ENCODE measurements at places on chromosomes 1 and 21.
A peak's percentile ranks its signal among the peaks of the same experiment; 100 is the strongest.

- H3K4me1 ChIP-seq, result no peaks in the 10 kb centered on the region
- no peak overlapping the region for H3K27ac ChIP-seq
- peaks cover 9% of the 10 kb centered on the region for H3K27me3 ChIP-seq
- DNase-seq, result no peak
- no peak overlapping the region for H3K4me3 ChIP-seq
These were observed 2.9 kb downstream of the TRIM63 start for GRCh38 chr1:26064553-26064952.

- no peaks in the 10 kb centered on the region for H3K36me3 ChIP-seq
- no peaks in the 10 kb centered on the region for H3K27me3 ChIP-seq
- DNase-seq, result no peak
- no peak overlapping the region for H3K4me3 ChIP-seq
These were observed 141.4 kb downstream of the RUNX1 start for GRCh38 chr21:34907461-34908418.

GRCh38 chr1:176141449-176141848, 65.6 kb downstream of the COP1 start:
- DNase-seq, result no peak
- H3K27ac ChIP-seq, result no peak overlapping the region
- H3K36me3 ChIP-seq, result peaks cover 4% of the 10 kb centered on the region
- H3K27me3 ChIP-seq, result no peaks in the 10 kb centered on the region
- no peaks in the 10 kb centered on the region for H3K4me1 ChIP-seq

- H3K27ac ChIP-seq, result no peak overlapping the region
- peaks cover 46% of the 10 kb centered on the region for H3K4me1 ChIP-seq
- no peaks in the 10 kb centered on the region for H3K27me3 ChIP-seq
- no peak for DNase-seq
These were observed 42.6 kb downstream of the SIPA1L2 start for GRCh38 chr1:232587141-232588008.

GRCh38 chr1:6899621-6900020, 114.4 kb downstream of the CAMTA1 start:
- DNase-seq, result no peak
- H3K4me3 ChIP-seq, result no peak overlapping the region
- H3K27me3 ChIP-seq, result no peaks in the 10 kb centered on the region
- no peaks in the 10 kb centered on the region for H3K4me1 ChIP-seq
- H3K27ac ChIP-seq, result no peak overlapping the region
- H3K36me3 ChIP-seq, result no peaks in the 10 kb centered on the region

GRCh38 chr1:62128745-62129144, 65.9 kb upstream of the L1TD1 start:
- no peak for DNase-seq
- no peak overlapping the region for H3K27ac ChIP-seq
- H3K36me3 ChIP-seq, result peaks cover 12% of the 10 kb centered on the region
- H3K27me3 ChIP-seq, result no peaks in the 10 kb centered on the region
- H3K4me3 ChIP-seq, result no peak overlapping the region

DNA sequence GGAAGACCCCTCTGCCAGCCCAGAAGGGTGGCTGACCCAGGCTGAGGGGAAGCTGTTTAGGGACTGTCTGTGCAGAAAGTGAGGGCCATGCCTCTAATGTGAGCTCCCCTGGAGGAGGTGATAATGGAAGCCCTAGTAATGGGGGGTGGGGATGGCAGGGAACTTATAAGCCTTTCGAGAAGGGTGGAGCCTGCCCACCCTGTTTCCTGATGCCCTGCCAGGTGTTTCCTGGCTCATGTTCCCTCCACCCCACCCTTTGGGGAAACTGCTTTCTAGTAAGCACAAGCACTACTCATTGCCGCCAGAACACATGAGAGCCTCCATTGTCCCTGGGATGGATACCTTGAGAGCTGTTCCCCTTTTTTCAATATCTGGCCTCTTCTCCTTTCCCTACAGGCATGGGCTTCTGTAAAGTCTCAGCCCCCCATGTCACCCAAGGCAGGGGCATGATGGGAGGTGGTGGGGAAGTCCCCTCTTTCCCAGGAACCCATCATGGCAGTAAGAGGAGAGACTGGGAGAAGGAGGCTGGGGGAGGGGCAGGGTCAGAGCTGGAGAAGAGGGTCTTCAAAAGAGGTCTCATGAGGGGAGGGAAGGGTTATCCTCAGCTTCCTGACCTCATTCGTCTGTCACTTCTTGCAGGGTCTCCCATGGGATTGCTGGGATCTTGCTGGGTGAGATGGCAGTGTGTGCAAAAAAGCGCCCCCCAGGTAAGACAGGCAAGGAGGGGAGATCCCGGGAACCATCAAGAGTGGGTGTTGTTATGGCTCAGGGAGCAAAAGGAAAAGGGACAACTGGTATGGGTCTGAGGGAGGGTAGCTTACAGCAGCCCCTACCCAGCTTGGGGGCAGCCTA, 2.4 kb downstream of the ATP8B2 start:
- H3K27ac ChIP-seq, result peak overlapping the region; percentile 86
- H3K4me3 ChIP-seq, result peak overlapping the region; percentile 53
- peaks cover 48% of the 10 kb centered on the region for H3K4me1 ChIP-seq
- no peak for DNase-seq

GRCh38 chr1:202316186-202316585, 25.6 kb downstream of the UBE2T start:
- no peak overlapping the region for H3K4me3 ChIP-seq
- no peaks in the 10 kb centered on the region for H3K36me3 ChIP-seq
- peaks cover 6% of the 10 kb centered on the region for H3K4me1 ChIP-seq
- no peak for DNase-seq

- H3K36me3 ChIP-seq, result peaks cover 100% of the 10 kb centered on the region
- H3K27ac ChIP-seq, result peak overlapping the region; percentile 41
- DNase-seq, result no peak
- H3K27me3 ChIP-seq, result no peaks in the 10 kb centered on the region
These were observed 23.9 kb downstream of the MEF2D start for GRCh38 chr1:156476501-156477298.

DNA sequence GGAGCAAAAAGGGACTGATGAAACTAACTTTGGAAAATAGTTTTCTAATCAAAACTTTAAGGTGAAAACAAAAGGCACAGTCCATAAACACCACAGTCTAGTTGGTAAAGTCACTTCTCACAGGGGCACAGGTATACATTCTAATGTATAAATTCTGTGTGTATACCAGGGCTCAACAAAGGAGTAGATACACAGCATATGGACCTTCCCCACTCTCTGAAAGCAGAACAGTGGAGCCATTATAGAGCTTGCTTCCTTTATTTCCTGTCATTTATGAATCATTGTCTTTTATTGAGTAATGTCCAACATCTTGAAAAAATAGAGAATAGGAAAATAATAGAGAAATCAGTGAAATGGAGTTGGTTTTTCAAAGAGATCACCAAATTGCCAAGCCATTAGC, 746.5 kb upstream of the CHRM3 start:
- DNase-seq, result no peak

DNA sequence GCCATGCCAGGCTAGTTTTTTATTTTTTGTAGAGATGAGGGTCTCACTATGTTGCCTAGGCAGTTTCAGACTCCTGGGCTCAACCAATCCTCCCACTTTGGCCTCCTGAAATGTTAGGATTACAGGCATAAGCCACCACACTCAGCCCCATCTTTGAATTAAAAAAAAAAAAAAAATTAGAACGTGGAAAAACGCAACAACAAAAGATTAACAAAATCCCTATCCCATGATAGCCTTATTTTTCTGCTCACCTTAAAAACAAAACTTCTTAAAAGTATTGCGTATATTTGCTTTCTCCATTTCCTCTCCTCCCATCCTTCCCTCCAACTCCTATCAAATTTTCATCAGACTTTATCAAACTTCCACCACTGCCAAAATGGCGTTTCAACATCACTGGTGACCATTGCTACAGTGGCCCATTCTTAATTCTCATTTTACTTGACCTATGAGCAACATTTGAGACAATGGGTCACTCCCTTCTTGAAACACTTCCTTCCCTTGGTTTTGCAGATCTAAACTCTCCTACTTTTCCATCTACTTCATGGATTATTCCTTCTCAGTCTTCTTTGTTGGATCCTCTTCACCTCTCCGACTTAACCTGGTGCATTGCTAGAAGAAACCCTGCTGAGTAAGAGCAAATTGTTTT, 579 bp upstream of the ZNF684 start:
- no peak for DNase-seq
- no peaks in the 10 kb centered on the region for H3K27me3 ChIP-seq
- peak overlapping the region; percentile 70 for H3K4me3 ChIP-seq
- H3K4me1 ChIP-seq, result peaks cover 18% of the 10 kb centered on the region
- H3K27ac ChIP-seq, result peak overlapping the region; percentile 84

- peak overlapping the region; percentile 25 for H3K27ac ChIP-seq
- H3K4me1 ChIP-seq, result no peaks in the 10 kb centered on the region
- peak overlapping the region; percentile 12 for H3K4me3 ChIP-seq
- peaks cover 5% of the 10 kb centered on the region for H3K27me3 ChIP-seq
These were observed 5.7 kb downstream of the S1PR1 start for GRCh38 chr1:101242324-101243050.

- no peaks in the 10 kb centered on the region for H3K27me3 ChIP-seq
- H3K36me3 ChIP-seq, result peaks cover 23% of the 10 kb centered on the region
- H3K27ac ChIP-seq, result no peak overlapping the region
- DNase-seq, result no peak
These were observed 23.6 kb downstream of the PCSK9 start for GRCh38 chr1:55062801-55063576.

- no peaks in the 10 kb centered on the region for H3K4me1 ChIP-seq
- no peak overlapping the region for H3K4me3 ChIP-seq
These were observed 1135.9 kb downstream of the KCNT2 start for GRCh38 chr1:195472291-195472690.

DNA sequence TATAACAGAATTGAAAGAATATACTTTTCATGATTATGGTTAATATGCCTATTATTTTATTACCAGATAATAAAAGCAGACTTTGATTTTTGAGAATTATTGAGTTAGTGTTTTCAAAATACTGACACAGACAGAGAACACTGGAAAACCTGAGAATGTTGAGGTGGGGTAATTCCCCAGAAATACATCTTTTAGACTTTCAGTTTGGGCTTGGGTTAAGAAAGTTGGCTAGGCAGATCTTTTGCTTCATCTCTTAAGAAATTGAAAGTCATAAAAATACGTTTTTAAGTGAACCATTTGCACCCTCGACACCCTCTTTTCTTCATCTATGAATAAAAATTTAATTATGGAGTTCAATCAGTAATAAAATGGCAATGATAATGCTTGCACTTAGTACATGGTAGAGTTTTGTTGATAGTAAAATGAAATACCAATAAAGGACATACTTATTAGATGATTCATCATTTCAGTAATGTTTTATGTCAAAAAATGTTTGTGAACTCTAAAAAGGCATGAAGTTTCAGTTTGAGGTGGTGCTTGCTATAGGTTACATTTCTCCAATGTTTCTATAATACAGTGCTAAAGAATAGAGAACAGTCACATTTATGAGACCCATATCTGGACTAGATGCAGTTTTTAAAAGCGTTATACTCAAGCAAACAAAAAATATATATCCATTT, 1.9 kb upstream of the SAMSN1 start:
- no peaks in the 10 kb centered on the region for H3K27me3 ChIP-seq
- no peak overlapping the region for H3K4me3 ChIP-seq
- no peak overlapping the region for H3K27ac ChIP-seq

- H3K27me3 ChIP-seq, result no peaks in the 10 kb centered on the region
- DNase-seq, result peak; percentile 76
- H3K27ac ChIP-seq, result no peak overlapping the region
- H3K4me3 ChIP-seq, result no peak overlapping the region
- H3K36me3 ChIP-seq, result peaks cover 15% of the 10 kb centered on the region
- H3K4me1 ChIP-seq, result no peaks in the 10 kb centered on the region
These were observed 5.4 kb downstream of the PLA2G2E start for GRCh38 chr1:19918057-19918456.

DNA sequence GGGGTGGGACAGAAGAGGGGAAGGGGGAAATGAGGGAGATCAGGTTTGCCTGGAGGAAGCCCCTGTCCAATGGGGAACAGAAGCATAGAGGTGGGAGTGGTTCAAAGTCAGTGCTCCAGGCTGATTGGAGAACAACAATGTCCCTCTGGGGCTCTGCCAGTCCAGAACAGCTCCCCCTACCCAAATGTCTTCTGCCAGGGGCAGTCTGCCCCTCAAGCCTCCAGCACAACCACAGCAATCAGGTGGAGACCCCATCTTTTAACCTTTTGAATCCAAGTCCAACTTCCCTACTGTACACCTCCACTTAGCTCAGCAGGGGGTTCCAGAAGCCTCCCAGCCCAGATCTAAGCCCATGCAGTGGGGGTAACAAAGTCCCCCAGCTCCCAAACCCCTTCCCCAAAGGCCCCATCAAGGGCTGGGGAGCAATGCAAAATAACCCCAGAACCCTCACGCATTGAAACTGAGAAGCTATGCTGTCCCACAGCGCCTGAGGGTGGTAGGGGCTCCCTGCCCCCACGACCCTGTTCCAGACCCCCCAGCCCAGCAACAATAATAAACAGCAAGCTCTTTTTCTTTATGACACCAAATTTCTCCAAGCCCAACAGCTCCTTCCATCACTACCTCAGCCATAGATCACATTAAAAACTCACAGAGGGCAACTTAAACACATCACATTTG, 3.3 kb downstream of the AHDC1 start:
- no peaks in the 10 kb centered on the region for H3K27me3 ChIP-seq
- peak overlapping the region; percentile 89 for H3K4me3 ChIP-seq
- no peak overlapping the region for H3K27ac ChIP-seq

GRCh38 chr1:21587602-21587953, 78.4 kb downstream of the ALPL start:
- H3K36me3 ChIP-seq, result no peaks in the 10 kb centered on the region
- peaks cover 22% of the 10 kb centered on the region for H3K4me1 ChIP-seq
- H3K27ac ChIP-seq, result no peak overlapping the region
- H3K4me3 ChIP-seq, result no peak overlapping the region
- peaks cover 17% of the 10 kb centered on the region for H3K27me3 ChIP-seq
- no peak for DNase-seq
